ENCODE measurements at places on chromosomes 5 and 9.

DNA sequence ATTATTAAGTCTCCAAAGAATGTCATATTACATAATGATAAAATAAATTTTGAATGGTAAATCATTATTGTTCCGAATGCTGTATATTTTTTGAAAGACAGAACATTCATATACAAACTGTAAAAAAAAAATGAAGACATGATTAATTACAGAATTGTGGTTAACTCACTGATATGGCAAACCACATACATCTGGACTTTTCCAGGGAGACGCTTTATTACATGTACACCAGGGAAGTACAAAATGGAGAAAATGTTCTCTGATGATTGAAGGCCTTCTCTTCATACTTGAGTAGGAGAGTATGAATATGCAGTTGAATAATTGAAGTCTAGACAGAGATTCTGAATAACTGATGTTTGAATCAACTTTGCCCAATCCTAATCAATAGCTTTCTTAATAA lies 1886.9 kb downstream of the EFNA5 start:
- no peak for DNase-seq

DNA sequence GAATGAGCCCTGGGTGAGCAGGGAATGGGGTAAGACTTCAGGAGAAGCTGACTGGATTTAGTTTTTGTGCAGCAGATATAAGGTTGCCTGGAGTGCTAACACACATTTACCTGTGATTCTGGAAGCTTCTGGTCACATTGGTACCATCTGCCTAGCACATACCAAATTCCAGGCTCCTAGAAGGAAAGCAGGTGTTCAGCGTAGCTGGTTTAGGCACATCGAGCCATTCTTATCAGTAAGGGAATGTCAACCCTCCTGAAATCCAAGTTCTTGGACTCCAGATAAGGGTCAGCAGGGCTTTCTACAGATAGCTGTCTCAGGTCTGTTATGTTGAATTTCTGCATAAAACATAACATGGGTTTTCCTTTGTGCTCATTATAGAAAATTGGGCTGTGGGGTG lies 10.3 kb downstream of the TCERG1 start:
- no peak for DNase-seq

DNA sequence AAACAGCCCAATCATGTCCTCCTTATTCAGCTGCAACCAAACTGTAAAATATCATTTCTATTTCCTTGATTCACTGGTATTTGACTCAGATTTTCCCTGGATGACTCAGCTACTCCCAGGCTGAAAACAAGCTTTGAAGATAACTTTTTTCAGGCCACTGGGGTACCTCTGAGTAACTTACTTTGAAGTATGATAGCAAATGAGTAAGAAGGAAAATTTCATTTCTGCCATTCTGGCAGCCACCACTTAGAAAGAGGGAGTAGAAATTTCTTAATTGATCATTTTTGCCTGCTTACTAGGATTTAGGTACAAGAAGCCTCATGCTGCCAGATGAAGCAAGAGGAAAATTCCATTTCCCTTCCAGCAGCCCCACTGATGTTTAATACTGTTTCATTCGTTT lies 247.4 kb downstream of the PRELID2 start:
- no peak for DNase-seq

DNA sequence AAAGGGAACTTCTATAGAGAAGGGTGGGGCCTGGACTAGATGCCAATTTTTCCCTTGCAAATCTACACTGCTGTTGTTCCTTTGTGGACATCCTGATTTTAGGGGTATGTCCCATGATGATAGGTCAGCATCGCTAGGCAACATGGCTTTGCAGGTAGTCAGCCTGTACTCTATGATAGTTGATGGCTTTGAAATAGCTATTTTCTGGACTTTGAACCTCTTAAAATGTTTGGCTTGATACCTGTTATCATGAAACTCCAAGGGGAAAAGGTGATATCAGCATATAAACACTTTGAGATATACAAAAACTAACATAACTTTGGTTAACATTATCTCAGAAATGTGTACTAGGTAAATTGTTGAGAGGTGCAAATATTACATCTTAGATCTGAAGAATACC lies 533.2 kb downstream of the CTNND2 start:
- DNase-seq = no peak

GRCh38 chr5:125501396-125501795 lies 755.0 kb upstream of the ZNF608 start:
- DNase-seq = no peak

GRCh38 chr9:136079916-136080246 lies 15.2 kb downstream of the NACC2 start:
- no peak for DNase-seq

- no peak for DNase-seq
Observed at GRCh38 chr5:172834415-172835289, 601 bp downstream of the ERGIC1 start.

DNA sequence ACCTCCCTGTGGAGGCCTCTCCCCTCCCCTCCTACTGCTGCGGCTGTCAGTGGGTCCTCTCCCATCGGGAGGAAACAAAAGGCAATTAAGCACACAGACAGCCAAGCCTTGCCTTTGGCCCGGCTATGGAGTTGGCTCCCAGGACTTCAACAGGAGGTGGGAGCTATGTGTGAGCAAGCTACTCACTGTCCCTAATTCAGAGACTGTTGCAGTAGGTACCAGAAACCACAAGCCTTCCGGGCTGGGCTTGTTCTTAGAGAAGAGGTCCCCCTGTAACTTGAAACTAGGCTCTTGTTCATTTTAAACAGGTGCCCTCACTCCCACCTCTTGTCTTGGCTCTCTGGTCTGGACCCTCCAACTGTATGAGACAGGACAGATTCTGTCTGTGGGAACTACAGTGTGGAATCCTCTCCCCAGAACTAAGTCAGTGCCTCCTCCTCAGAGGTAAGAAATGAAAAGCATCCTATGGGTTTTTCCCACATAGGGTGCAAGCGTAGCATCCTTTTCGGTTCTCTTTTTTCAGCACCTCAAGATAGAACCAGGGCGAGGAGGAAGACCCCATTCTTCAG lies 561.1 kb downstream of the EBF1 start:
- DNase-seq = no peak

- no peak for DNase-seq
Observed at GRCh38 chr9:73131461-73131860, 20.2 kb upstream of the ANXA1 start.

GRCh38 chr5:138662599-138662998 lies 87.4 kb upstream of the HSPA9 start:
- DNase-seq = no peak

DNA sequence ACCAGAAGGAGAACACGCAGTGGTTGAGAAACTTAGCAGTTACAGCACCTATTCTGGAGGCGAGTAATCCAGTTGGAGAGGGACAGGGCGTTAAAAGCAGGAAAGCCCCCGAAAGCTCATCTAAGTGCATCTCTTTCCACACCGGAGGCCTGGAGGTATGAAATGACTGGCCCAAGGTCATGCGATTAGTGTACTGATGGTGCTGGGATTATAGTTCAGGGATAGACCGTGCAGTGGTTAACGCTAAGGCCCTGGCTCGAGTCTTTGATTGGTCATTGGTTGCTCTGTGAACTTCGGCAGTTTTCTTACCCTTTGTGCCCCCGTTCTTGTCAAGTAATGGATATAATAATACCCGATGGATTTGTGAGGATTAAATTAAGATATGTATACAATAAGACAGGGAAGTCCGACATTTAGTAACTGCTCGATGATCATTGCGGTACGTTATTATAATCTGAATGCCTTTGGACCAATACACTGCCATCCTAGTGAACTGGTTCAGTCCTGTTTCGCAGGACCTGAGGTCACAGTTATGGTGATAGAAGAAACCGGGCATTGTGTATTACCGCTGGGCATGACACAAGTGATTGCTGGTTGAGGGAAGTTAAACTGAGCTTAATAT lies 960 bp downstream of the CANX start:
- no peak for DNase-seq
